ENCODE measurements at places on chromosomes 16 and 17.

DNA sequence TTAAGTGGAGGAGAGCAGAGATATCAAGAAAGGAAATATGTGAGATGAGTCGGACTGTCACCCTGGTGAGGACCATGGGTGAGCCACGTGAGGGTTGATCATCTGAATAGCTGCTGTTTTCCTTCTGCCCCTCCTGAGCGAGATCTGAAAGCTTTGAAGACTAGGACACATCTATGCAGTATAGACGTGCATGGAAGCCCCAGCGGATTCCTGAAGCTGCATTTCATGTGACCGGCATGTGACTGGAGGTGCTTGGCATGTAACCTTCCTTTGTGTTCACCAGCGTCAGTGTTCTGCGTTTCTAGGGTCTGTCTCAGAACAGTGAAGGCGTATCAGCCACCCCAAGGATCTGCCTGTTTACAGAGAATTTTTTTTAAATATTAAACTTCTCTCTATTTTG, 75.1 kb downstream of the MSI2 start:
- no peak for DNase-seq

GRCh38 chr17:78797691-78798585, 15.9 kb upstream of the CYTH1 start:
- DNase-seq: no peak

DNA sequence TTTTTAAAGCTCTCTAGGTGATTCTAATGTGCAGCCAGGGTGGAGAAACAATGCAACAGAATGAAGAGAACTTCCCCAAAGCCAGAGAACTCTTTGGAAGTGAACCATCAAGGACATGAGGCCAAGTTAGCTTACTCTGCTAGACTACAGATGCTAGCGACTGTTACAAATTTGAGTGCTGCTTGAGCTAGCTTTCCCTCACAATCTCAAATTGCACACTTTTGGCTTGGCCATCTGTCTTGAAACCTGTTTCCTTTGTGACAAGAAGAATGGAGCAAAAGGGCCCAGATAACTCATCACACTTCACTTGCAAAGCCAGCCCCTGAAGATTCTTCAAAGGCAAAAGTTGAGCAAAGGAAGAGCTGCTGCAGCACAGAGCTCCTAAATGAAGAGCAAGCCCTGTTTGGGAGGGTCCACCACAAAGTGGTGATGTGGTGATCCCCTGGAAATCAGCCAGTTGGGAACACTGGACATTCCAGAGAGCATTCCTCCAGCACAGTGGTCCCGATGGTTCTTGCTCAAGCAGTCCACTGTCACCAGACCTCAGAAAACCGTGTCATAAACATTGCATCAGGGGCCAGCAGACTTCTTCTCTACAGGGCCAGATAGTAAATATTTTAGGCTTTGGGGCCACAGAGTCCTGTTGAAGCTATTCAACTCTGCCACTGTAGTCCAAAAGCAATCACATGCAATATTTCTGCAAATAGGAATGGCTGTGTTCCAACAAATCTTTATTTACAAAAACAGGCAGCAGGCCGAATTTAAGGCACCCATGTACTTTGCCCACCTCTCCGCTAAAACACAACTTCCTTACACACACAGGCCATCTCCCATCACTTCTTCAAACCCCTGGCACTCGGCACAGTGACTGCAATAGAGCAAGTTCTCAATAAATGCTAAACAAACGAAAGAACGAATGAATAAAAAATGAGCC, 21.2 kb downstream of the SLC39A11 start:
- DNase-seq: no peak

DNA sequence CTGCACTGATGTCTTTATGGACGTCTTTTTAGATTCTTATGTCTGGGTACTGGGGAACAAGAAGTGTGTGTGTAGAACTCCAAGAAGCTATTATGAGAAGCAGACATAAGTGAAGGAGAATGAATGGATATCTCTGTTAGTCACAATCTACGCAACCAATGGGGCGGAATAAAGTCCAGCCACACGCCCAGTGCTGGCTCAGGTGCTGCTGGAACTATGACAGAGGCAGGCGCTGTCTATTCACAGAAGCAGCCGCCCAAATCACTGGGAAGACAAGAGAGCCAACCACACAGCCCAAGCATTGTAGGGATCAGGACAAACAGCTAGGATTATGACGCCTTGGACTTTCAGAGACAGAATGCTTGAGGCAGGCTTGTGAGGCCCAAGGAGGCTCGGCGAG, 43.9 kb upstream of the ICAM2 start:
- DNase-seq: no peak

GRCh38 chr16:65534121-65534528, 412.3 kb upstream of the CDH11 start:
- no peak for DNase-seq

GRCh38 chr16:52499060-52499440, 47.9 kb downstream of the TOX3 start:
- DNase-seq: no peak

GRCh38 chr16:17162560-17162959, 308.2 kb downstream of the XYLT1 start:
- DNase-seq: no peak

DNA sequence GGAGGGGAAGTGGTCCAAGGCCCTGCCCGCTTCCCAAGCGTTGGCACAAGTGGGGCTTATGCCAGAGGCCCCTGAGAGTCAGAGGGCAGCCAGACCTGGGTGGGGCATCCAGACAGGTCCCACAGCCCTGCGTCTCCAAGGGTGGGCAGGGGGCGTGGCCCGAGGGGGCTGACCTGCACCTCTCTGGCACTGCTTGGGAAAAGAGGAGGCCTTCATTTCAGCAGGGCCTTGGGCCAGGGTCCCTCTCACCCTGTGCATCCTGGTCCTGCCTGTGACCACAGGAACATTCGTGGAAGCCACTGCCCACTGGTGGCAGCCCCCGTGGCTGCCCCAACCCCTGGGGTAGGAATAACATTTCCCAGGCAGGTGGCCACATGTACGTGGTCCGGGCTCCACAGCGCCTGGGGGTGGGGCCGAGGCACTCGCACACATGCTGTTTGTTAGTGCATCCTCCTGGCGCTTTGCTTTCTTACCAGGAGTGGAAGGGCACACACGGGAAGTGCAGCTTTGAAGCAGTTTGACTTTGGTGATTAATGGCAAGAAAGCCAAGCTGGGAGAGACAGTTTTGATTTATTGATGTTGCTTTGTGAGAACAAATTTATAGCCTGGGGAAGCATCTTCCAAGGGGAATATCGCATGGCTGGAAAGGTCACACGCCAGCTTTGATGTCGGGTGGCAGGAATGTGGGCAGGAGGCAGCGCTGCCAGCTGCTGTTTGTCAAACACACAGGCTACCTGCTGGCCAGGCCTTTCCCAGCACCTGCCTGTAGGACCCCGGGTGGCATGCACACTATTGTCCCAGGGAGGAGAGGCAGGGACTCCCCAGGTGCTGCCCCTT, 4.3 kb downstream of the CENPX start:
- DNase-seq: no peak

DNA sequence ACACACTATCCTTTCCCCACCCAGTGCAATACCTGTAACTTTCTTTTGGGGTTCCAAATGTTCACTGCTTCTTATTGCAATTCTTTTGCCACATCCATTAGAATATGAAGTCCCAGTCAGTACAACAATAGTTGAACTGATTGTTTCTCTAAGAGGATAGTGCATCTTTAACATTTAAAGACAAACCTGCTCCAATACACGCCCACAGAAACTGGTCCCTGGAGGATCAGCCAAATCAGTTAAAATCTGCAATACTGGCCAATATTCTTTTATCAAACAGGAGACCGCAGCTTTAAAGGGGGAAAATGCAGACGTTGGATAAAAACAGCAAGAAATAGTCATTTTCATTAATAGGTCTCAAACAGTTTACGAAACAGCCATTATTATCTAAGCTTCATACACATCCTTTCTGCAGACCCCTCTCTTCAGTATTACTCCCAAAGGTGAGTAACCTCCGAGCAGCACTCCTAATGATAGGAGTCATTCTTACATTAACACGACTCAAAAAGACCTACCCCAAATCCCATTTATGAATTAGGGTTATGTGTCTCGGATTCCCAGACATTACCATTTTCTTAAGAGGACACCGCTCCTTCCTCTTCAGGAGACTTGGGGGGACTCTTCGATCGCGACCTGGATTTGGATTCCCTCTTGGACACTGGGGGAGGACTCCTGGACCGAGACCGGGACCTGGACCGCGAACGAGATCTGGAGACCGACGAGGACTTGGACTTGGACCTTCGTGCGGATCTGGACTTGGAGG, 1.4 kb downstream of the SRSF2 start:
- no peak for DNase-seq

DNA sequence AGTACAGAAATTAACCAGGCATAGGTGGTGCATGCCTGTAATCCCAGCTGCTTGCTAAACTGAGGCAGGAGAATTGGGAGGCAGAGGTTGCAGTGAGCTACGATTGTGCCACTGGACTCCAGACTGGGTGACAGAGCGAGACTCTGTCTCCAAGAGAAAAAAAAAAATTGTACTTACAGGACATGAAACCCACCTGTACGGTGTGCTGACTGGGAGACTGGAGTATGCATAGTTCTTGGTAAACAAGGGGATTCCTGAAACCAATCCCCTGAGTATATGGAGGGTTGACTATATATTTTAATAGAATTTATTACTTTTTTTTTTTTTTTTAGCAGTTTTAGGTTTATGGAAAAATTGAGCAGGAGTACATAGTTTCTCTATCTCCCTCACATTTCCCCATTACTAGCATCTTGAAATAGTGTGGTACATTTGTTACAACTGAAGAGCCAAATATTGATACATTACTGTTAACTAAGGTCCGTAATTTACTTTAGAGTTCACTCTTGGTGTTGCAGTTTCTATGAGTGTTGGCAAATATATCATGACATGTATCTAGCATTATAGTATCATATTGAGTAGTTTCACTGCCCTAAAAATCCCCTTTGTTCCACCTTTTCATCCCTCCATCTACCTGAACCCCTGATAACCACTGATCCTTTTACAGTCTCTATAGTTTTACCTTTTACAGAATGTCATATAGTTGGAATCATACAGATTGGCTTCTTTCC, 19.3 kb downstream of the TENT4B start:
- DNase-seq: no peak

- no peak for DNase-seq
These were observed 9.7 kb downstream of the NMT1 start for GRCh38 chr17:45070809-45071208.

GRCh38 chr16:57617604-57618111, 10.8 kb upstream of the ADGRG1 start:
- DNase-seq: no peak

DNA sequence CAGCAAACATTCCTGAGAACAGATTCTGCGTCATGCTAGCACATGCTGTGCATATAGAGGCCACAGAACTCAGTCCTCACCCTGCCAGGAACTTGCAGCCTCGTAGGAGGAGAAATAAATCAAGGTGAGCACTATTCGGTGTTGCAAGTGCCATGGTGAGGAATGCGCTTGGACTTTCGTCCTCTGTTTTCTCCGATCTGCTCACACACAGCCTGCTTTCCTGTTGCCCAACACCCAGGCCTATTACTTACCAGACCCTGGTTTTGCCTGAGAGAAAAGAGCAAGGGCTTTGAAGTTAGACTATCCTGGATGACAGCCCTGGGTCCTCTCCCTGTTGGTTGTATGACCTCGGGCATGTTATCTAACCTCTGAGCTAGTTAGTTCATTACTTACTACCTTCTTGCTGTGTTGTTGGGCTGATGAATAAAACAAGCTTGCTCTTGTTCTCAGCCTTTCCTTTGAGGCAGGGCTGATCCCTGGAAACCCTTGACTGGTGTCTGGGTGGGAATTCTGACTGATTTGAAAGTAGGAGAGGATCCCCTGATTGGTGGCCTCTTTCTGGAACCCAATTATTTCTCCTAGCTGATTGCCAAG, 2.9 kb downstream of the ACSF2 start:
- no peak for DNase-seq

DNA sequence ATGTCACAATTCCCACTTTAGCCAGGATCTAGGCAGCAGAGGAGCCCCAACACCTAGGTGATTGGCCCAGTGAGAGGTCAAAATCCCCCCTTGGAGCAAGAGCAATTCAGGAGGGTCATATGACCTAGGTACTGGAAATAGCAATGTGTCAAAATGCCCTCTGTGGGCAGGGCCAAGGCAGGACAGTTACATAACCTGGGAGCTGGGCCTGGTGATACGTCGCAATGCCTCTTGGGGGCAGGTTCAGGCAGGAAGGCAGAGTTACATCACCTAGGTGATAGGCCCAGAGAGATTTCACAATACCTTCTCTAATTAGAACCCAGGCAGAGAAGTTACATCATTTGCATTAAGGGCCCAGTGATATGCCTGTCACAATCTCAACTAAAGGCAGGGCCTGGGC, 1906.3 kb downstream of the TP53TG3F start:
- DNase-seq: no peak

DNA sequence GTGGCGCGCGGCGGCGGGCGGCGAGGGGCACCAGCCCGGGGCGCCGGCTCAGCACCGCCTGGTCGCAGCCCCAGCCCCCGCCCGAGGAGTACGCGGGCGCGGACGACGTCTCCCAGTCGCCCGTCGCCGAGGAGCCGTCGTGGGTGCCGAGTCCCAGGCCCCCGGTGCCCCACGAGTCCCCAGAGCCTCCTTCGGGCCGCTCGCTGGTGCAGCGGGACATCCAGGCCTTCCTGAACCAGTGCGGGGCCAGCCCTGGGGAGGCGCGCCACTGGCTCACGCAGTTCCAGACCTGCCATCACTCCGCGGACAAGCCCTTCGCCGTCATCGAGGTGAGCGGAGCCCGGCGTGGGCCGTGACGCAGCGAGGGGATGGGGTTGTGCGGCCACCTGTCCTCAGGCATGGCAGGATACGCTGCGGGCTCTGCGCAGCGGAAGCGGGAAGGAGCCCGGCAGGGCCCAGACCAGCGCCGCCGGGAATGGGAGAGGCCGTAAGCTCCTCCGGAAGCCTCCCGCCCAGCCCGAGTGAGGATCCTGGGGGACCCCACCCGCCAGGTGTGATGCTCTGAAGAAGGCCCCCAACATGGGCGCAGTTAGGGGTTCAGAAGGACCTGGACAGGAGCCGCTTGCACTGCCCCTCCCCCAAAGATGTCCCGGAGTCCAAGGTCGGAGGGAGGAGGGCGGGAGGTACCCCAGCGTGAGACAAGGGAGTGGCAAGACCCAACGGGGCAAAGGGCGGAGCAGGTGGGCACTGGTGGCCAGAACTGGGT, 522 bp downstream of the NAGS start:
- no peak for DNase-seq

DNA sequence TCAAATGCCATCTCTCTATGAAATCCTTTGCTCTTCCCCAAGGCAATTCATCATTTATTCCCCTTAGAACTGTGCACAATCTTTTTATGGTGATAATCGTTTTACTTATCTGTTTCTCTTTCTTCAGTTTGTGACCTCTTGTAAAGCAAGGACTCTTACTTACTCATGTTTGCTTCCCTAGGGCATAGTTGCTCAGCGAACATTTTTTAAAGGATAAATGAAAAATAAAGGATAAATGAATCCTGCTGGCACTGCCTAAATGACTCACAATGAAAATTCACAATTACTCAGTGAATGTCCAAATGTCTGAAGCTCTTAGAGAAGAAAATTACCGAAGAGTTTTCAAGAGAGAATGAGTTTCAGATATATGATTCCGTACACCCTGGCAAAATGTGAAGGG, 671.7 kb downstream of the CDH11 start:
- no peak for DNase-seq

All from H1 (cell line).